Transverse colon (tissue), 4 donors: ENCODE measurements at places on chromosomes 11 and 22. TPM values are rescaled to one million over a fixed set of nuclear protein-coding genes. Genes with fewer than 3 reads are reported as not detected.

DNA sequence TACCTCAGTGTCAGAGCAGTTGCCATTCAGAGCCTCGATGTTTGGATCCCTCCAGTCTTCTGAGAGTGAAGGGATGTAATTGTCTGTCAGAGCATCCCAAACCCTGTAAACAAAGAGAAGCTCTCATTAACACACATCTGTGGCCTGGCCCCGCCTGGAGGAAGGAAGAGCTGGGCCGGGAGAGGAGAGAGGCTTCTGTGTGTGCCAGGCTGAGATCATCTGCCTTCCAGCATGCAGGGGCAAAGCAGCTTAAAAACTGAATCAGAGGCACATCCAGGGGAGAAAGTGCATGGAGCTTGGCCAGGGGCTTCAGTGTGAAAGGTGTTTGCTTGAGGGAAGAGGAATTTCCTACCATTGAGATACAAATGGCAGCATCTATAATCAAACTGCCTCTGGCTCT lies 14.5 kb downstream of the FEZ1 start:
- no peaks in the 10 kb centered on the region for H3K27me3 ChIP-seq
- H3K27ac ChIP-seq: no peak overlapping the region
- DNase-seq: no peak
- no peaks in the 10 kb centered on the region for H3K36me3 ChIP-seq
- no peak overlapping the region for H3K4me3 ChIP-seq
- H3K4me1 ChIP-seq: no peaks in the 10 kb centered on the region

DNA sequence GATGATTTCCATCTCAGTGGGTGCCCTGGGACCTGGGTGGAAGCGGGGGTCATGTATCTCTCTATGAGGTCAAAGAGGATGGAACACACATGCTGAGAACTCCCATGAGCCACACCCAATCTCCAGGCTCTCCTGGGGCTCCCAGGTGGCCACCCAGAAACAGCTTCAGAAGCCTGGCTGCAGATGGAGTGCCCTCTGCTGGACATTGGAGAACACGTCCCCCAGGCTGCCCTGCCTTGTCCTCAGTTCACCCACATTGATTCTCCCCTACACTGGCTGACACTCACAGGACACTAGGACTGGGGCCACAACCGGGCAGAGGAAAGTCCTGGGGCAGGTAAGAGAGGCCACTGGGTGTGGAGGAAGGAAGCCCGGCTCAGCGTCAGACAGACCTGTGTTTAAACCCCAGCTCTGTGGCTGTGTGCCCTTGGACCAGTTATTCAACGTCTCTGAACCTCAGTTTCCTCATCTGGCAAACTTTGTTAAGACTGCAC lies 4.5 kb upstream of the NOL12 start:
- peak overlapping the region; percentile 5 for H3K27ac ChIP-seq
- DNase-seq: peak; percentile 87
- H3K27me3 ChIP-seq: no peaks in the 10 kb centered on the region
- H3K4me3 ChIP-seq: no peak overlapping the region
- peaks cover 47% of the 10 kb centered on the region for H3K4me1 ChIP-seq

Gene ATL3
- total RNA-seq: 29.7 TPM

GRCh38 chr11:117070016-117070415 lies 28.2 kb downstream of the SIK3 start:
- H3K36me3 ChIP-seq: no peaks in the 10 kb centered on the region
- H3K4me3 ChIP-seq: no peak overlapping the region
- no peak for DNase-seq
- H3K4me1 ChIP-seq: peaks cover 75% of the 10 kb centered on the region
- H3K27me3 ChIP-seq: no peaks in the 10 kb centered on the region
- H3K27ac ChIP-seq: no peak overlapping the region

- no peaks in the 10 kb centered on the region for H3K36me3 ChIP-seq
- H3K27ac ChIP-seq: no peak overlapping the region
- no peaks in the 10 kb centered on the region for H3K27me3 ChIP-seq
- no peak for DNase-seq
These were observed 150.0 kb upstream of the SYT13 start for GRCh38 chr11:45436118-45436517.

DNA sequence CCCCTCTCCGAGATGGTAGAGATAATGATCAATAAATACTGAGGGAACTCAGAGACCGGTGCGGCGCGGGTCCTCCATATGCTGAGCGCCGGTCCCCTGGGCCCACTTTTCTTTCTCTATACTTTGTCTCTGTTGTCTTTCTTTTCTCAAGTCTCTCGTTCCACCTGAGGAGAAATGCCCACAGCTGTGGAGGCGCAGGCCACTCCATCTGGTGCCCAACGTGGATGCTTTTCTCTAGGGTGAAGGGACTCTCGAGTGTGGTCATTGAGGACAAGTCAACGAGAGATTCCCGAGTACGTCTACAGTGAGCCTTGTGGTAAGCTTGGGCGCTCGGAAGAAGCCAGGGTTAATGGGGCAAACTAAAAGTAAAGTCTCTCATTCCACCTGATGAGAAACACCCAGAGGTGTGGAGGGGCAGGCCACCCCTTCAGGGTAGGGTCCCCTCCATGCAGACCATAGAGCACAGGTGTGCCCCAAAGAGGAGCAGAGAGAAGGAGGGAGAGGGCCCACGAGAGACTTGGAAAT lies 43.2 kb downstream of the IGLL1 start:
- DNase-seq: no peak
- no peak overlapping the region for H3K4me3 ChIP-seq
- H3K36me3 ChIP-seq: no peaks in the 10 kb centered on the region
- H3K27ac ChIP-seq: peak overlapping the region; percentile 81
- H3K4me1 ChIP-seq: peaks cover 62% of the 10 kb centered on the region

Gene FERMT3
- total RNA-seq: 63.3 TPM

Gene PGA3
- 20.1 TPM for total RNA-seq

DNA sequence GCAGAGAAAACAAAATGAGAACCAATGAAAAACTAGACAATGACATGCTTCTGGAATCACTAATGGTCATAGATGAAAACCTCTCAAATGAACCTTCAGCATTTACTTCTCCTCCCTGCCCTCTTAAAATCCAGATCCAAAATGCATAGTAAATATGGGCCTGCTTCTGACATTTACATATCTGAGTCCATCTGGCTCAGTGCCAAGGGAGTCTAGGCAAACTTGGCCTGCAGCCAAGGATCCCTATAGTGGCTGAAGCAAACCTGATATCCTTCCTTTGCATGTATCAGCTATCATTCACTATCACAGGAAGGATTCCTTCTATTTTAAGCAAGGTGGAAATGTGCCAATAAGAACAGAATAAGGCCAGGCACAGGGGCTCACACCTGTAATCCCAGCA lies 104.8 kb downstream of the C11orf58 start:
- no peaks in the 10 kb centered on the region for H3K4me1 ChIP-seq
- no peaks in the 10 kb centered on the region for H3K27me3 ChIP-seq
- H3K4me3 ChIP-seq: no peak overlapping the region
- DNase-seq: peak; percentile 13
- no peak overlapping the region for H3K27ac ChIP-seq
